Activated T-helper 2 cell treated with anti-CD3 and anti-CD28 coated beads, Interferon-gamma antibody, Interleukin-2, Interleukin-4, amounts not matched to agents 10 μg/mL and 5 μg/mL and 100 μg/mL, durations not matched to agents 14 hours and 24 hours and 36 hours (primary cell): ENCODE measurements at places on chromosomes 16 and 17. TPM values are rescaled to one million over a fixed set of nuclear protein-coding genes. Genes with fewer than 3 reads are reported as not detected.

- DNase-seq = peak; percentile 22
Measured at GRCh38 chr16:5056352-5056751, 9.4 kb downstream of the C16orf89 start.

- DNase-seq = no peak
Measured at GRCh38 chr17:76537288-76537577, 276 bp downstream of the CYGB start.

- no peak for DNase-seq
Measured at GRCh38 chr16:81638286-81638945, 140.7 kb upstream of the PLCG2 start.

DNA sequence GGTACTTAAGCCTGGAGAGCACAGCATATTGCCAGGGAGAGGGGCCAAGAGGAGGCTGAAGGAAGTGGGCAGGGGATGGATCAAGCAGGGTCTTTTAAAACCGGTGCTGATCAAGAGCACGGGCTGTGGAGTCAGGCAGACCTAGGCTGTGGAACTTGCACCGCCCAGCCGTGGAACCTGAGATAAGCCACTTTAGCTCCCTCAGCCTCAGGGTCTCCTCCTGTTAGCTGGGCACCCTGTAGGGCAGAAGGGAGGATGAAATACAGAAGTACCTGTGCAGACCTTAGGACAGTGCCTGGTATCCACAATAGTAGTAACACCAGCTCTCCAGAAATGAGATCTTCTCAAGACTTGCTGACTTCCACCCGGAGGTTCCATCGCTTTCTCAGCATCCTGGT, 9.3 kb downstream of the ODAD4 start:
- no peak for DNase-seq

- no peak for DNase-seq
Measured at GRCh38 chr16:54546521-54546920, 259.9 kb upstream of the IRX3 start.

The SLC9A5 gene
- total RNA-seq = 5.1 and 6.4 TPM in 2 replicates
